ENCODE measurements at places on chromosomes 3 and 15. TPM values are rescaled to one million over a fixed set of nuclear protein-coding genes. Genes with fewer than 3 reads are reported as not detected.

Gene P2RY13
- total RNA-seq: 2.0 TPM

DNA sequence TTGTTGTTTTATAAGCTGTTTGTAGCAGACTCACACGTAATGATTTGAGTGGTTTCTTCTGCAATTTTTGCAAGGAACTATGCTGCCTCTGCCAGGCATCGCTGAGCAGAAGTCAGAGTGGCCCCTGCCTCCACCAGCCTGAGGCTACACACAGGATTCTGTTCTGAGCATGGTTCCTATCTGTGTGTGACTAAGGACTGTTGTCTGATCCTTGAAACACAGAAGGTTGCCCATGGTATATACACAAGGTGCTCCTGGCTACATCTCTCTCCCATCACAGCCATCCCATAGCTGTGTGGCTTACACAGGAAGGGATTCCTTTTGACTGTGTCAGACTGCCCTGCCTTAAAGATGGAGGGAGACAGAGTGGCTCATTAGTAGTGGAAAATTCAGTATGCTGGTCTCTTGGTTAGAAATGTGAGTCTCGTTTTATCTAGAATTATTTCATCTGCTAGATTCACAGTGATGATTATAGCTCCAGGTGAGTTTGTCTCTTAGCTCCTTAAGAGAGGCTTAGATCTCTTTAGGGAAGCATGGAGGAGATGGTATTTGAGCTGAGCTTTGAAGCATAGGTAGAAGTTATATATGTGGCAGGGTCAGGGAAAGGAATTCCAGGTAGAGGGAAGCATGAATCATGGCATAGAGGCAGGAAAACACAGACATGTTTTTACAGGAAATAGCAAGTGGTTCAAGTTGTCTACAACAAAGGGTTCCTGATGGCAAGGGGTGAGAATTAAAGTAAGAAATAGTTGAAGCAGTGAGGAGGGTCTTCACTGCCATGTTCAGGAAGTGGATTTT lies 37.5 kb downstream of the SNAPC5 start:
- H3K36me3 ChIP-seq: no peaks in the 10 kb centered on the region
- no peaks in the 10 kb centered on the region for H3K4me1 ChIP-seq
- no peak overlapping the region for H3K27ac ChIP-seq
- no peak for DNase-seq
- no peak overlapping the region for H3K4me3 ChIP-seq

- H3K36me3 ChIP-seq: no peaks in the 10 kb centered on the region
- no peaks in the 10 kb centered on the region for H3K27me3 ChIP-seq
- H3K4me3 ChIP-seq: no peak overlapping the region
- no peak for DNase-seq
- H3K4me1 ChIP-seq: peaks cover 8% of the 10 kb centered on the region
- H3K27ac ChIP-seq: no peak overlapping the region
Measured at GRCh38 chr15:62932436-62932835, 110.1 kb upstream of the TPM1 start.

DNA sequence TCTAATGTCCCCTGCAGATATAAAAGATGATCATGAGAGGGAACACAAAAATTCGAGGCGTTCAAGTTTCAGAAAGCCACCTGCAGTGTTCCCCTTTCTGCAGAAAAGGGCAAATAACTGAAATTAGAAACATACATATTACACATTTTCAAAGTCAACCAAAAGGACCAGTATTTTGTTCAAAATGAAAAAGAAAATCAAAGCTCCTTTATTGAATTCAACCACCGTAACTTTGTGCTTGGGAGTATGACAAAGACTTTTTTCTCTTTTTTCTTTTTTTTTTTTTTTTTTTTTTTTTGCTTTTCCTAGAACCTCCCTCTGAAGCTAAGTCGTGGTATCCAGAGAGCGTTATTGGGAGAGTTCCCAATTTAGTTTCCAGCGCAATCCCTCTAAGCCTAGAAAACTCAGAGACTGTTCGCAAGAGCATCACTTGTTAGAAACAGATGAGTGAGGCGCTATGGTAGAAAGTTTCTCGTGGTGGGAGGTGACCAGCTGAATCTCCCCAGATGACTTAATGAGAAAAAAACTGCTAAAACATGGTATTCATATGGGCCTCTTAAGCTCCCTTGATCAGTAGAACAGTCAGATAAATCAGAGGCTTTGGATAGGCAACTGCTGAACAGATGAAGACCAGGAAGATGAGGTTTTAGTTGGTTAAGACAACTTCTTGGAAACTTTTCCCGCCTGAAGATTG lies 77.4 kb downstream of the MB21D2 start:
- DNase-seq: no peak
- no peak overlapping the region for H3K4me3 ChIP-seq
- no peak overlapping the region for H3K27ac ChIP-seq
- H3K27me3 ChIP-seq: no peaks in the 10 kb centered on the region

GRCh38 chr3:72887705-72888545 lies at the start of gene GXYLT2:
GXYLT2 (plus strand) TSS chr3:72888046; CDS start chr3:72888234, 188 bp downstream.
- H3K27me3 ChIP-seq: no peaks in the 10 kb centered on the region
- H3K36me3 ChIP-seq: no peaks in the 10 kb centered on the region
- peak within 1 kb of the TSS; percentile 66 for H3K27ac ChIP-seq
- peak within 1 kb of the TSS; percentile 65 for H3K4me3 ChIP-seq
- peaks cover 36% of the 10 kb centered on the region for H3K4me1 ChIP-seq

- H3K4me1 ChIP-seq: no peaks in the 10 kb centered on the region
- no peak for DNase-seq
- no peak overlapping the region for H3K4me3 ChIP-seq
Measured at GRCh38 chr3:155785662-155786295, 20.3 kb downstream of the C3orf33 start.

DNA sequence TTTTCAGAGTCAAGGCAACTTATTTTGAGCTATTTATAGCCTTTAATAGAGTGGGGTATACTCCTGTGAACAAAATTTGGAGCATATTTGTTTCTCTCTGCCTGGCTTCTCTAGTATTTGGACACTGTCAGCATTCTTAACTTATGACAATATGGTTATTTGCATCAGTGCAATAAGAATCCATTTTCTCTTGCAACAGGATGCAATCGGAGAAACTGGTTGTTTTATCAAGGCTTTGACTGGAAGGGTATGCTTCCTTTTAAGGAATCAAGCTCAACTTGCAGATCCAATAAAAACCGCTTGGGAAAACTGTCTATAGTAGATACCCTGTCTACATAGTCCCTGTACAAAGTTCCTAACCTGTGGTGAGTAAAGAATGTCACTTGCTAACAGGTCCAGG lies 106.7 kb downstream of the DPH6 start:
- H3K36me3 ChIP-seq: no peaks in the 10 kb centered on the region
- no peak overlapping the region for H3K4me3 ChIP-seq
- no peaks in the 10 kb centered on the region for H3K27me3 ChIP-seq
- H3K4me1 ChIP-seq: peaks cover 6% of the 10 kb centered on the region
- H3K27ac ChIP-seq: no peak overlapping the region

DNA sequence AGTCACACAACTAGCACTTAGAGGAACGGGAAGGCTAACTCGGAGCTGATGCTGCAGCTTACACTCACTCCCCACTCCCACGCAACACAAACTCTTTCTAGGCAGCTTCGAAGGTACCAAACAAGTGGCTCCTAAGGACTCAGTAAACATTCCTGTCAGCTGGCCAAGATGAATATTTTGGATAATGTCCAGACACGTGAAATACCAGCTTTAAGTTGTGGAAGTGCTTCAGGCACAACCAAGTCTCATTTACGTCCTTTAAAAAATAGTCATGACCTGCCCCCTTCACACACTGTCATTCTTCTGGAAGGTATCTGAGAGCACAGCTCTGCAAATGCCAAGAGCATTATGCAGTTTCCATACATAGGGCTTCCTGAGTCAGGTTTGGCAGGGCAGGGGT lies 1005.9 kb upstream of the CFAP20DC start:
- no peaks in the 10 kb centered on the region for H3K27me3 ChIP-seq
- H3K4me3 ChIP-seq: no peak overlapping the region
- DNase-seq: no peak
- H3K27ac ChIP-seq: no peak overlapping the region
- H3K36me3 ChIP-seq: no peaks in the 10 kb centered on the region

GRCh38 chr3:4949659-4950058 lies 29.6 kb upstream of the BHLHE40 start:
- DNase-seq: no peak
- H3K4me3 ChIP-seq: no peak overlapping the region
- H3K4me1 ChIP-seq: peaks cover 7% of the 10 kb centered on the region
- no peaks in the 10 kb centered on the region for H3K36me3 ChIP-seq
- no peak overlapping the region for H3K27ac ChIP-seq
- no peaks in the 10 kb centered on the region for H3K27me3 ChIP-seq

DNA sequence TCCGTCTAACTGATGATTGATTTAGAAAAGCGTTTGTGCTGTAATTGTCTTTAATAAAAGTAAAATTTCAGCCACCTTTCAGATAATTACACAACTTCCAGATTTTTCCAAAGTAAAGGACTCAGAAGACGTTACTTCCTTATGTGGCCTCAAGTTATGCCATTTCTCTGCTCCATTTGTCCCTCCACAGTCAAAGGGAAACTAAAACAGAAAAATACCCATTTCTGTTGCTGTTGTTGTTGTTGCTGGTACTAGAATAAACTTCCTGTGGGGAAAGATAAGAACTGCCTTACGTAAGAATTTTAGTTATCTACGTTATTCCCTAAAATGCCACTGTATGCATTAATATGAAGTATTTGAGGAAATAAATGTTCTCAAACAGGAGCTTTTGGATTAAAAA lies 153.9 kb downstream of the P3H2 start:
- no peaks in the 10 kb centered on the region for H3K36me3 ChIP-seq
- H3K27me3 ChIP-seq: no peaks in the 10 kb centered on the region
- no peak overlapping the region for H3K4me3 ChIP-seq
- H3K27ac ChIP-seq: no peak overlapping the region
- H3K4me1 ChIP-seq: peaks cover 5% of the 10 kb centered on the region
- no peak for DNase-seq

GRCh38 chr3:72489901-72490300 lies 358.3 kb downstream of the SHQ1 start:
- H3K36me3 ChIP-seq: no peaks in the 10 kb centered on the region
- no peak overlapping the region for H3K27ac ChIP-seq
- DNase-seq: no peak
- H3K4me1 ChIP-seq: peaks cover 30% of the 10 kb centered on the region
- H3K27me3 ChIP-seq: no peaks in the 10 kb centered on the region

DNA sequence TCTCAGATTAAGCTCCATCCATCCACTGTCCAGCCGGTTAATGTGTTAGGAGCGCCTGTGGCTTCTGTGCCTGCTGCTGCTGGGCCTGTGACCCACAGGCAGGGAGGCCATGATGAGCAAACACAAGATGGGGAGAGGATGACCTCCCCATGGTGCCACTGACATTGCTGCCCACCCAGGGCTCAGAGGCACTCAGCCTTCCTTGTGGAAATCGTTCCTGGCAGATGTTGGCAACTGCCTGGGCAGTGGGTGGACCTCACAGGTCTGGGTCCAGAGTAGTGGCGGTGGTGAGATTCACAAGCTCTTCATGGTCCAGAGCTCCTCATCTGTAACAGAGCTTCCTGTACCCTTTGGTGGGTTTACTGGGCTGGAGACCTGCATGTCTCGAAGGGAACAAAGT lies 38.6 kb downstream of the SCN5A start:
- no peak for DNase-seq
- no peak overlapping the region for H3K27ac ChIP-seq
- H3K36me3 ChIP-seq: peaks cover 61% of the 10 kb centered on the region

GRCh38 chr15:85361323-85361722 lies 19.1 kb upstream of the AKAP13 start:
- peaks cover 47% of the 10 kb centered on the region for H3K4me1 ChIP-seq
- H3K27ac ChIP-seq: peak overlapping the region; percentile 37
- H3K27me3 ChIP-seq: no peaks in the 10 kb centered on the region
- DNase-seq: no peak
- H3K36me3 ChIP-seq: no peaks in the 10 kb centered on the region

DNA sequence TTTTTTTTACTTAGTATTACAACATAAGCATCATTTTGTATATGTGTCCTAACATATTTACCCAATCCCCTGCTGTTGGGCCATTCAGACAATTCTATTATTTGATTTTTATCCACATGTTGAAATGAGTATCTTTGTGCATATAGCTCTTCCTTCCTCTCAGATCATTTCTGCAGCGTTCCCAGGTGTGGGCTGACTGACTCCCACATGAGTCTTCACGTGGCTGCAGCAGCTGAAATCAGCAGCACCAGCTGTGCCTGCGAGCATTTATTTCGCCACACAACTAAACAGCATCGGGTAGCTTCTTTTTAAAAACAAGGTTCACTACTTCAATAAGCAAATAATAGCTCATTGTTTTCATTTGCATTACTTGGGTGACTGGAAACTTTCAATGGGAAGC lies 44.5 kb upstream of the PDE8A start:
- no peak overlapping the region for H3K27ac ChIP-seq
- no peak for DNase-seq
- no peaks in the 10 kb centered on the region for H3K36me3 ChIP-seq
- H3K4me3 ChIP-seq: no peak overlapping the region
- no peaks in the 10 kb centered on the region for H3K27me3 ChIP-seq

- H3K36me3 ChIP-seq: peaks cover 10% of the 10 kb centered on the region
- H3K4me3 ChIP-seq: no peak overlapping the region
- H3K27me3 ChIP-seq: no peaks in the 10 kb centered on the region
- peak overlapping the region; percentile 70 for H3K27ac ChIP-seq
- no peak for DNase-seq
Measured at GRCh38 chr3:71011565-71012287, 571.8 kb downstream of the FOXP1 start.
